Left cardiac atrium (tissue), 4 donors: ENCODE measurements at places on chromosomes 5 and 9. TPM values are rescaled to one million over a fixed set of nuclear protein-coding genes. Genes with fewer than 3 reads are reported as not detected.
A peak's percentile ranks its signal among the peaks of the same experiment; 100 is the strongest.

- no peak for DNase-seq
These were observed 592.0 kb upstream of the WWC1 start for GRCh38 chr5:167699432-167699831.

- no peak for DNase-seq
These were observed 53.0 kb upstream of the KLF4 start for GRCh38 chr9:107542411-107543157.

GRCh38 chr5:83035373-83036100 is 41.7 kb downstream of the TMEM167A start:
- DNase-seq: peak; percentile 70

GRCh38 chr5:14932902-14933469 is 61.4 kb upstream of the ANKH start:
- DNase-seq: no peak

- DNase-seq: no peak
These were observed 76.8 kb upstream of the LMX1B start for GRCh38 chr9:126536841-126537465.

DNA sequence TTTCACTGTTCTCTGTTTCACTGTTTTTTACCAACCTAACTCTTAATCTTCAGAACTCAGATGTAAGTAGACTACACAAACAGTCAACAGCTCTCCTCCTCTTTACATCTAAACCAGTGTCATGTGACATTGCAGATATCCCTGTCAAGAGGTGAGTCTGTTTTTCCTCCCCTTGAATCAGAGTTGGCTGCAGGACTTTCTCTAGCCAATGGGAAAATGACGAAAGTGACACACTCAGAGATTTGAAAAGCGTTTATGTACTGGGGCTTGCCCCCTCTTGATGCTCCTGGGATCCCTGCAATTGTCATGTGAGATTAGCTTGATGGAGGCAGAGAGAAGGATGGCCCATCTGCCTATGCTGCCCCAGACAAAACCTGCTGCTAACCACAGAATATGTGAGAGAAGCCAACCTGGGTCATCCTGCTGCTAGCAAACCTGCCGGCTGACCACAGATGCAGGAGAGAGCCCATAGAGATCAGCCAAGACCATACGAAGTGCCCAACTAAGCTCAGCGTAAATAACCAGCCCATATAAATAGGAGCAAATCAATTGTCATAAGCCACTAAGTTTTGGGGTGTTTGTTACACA is 111.1 kb downstream of the ASTN2 start:
- DNase-seq: no peak

- no peak for DNase-seq
These were observed 380.6 kb downstream of the ADGRV1 start for GRCh38 chr5:90939211-90939610.

- DNase-seq: no peak
These were observed 146.0 kb upstream of the NMUR2 start for GRCh38 chr5:152551061-152551460.

DNA sequence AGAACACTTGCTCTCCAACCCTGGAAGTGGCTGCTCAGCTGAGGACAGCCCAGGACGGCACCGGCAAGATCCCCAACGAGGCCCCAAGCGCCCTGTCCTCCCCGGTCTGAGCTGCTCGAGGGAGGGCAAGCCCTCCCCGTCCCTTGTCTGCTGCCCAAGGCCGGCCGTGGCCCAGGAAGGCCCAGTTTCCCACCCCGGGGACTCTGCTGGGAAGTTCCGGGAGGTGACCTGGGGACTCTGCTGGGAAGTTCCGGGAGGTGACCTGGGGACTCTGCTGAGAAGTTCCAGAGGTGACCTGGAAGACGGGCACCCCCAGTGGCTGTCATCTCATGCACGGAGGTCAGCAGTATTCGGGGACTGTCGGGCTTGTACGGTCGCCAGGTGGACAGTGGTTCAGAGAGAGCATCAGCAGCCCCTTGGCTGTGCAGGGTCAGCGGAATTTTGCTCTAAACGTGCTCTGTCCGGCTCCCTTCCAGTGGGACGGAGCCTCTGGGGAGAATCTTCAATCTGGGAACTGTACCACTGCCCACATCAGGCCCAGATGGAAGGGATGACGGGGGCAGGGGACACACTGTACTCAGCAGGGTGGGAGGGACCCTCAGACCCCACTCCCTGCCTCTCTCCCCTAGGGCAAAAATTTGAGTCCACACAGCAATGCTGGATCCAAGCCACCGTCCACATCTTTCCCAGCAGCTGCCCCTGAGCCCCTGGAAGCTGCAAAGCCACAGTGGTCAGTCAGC is 7.2 kb downstream of the NACC2 start:
- DNase-seq: peak; percentile 17

GRCh38 chr9:33858423-33858822 is 41.5 kb downstream of the UBE2R2 start:
- no peak for DNase-seq

DNA sequence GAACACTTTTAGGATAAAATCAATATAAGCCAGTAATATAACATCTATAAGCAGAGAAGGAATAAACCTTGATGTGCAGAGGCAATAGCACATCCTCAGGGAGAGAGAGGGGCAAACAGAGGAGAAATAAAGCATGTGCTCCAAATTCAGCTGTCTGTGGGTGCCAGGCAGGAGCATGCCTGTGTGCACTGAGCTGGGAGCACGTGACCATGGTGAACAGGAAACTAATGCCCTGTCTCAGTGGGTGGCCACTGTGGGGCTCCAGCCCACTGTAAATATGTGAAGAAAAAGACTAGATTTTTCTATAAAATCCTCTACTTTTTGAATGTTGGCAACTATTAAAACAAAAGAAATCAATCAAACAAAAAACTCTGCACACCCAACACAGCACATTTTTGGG is 55.3 kb downstream of the FYB1 start:
- DNase-seq: no peak

GRCh38 chr9:101536938-101537337 is 3.3 kb downstream of the RNF20 start:
- no peak for DNase-seq

- no peak for DNase-seq
These were observed 33.7 kb downstream of the LHX3 start for GRCh38 chr9:136171009-136171800.

GRCh38 chr9:86591472-86591871 is 237.3 kb upstream of the TUT7 start:
- no peak for DNase-seq

DNA sequence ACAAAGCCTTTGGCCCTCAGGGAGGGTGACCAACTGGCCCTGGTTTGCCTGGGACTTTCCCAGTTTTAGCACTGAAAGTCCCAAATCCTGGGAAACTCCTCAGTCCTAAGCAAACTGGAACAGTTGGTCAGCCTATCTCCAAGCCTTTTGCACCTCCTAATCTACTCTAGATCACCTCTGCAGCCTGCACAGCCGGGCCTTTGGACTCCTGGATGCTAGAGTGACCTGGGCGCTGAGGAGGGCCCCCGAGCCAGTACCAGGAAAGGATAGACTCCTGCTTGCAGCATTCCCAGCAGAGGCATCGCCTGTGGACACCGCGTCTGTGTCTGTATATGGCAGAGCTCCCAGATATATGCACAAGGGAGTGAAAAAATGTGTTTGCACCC is 15.1 kb downstream of the IRF1 start:
- peak; percentile 34 for DNase-seq

GRCh38 chr5:147504011-147504410 is 5.9 kb downstream of the DPYSL3 start:
- DNase-seq: peak; percentile 38

- peak; percentile 20 for DNase-seq
These were observed 79.4 kb downstream of the GAS1 start for GRCh38 chr9:86867804-86868313.

DNA sequence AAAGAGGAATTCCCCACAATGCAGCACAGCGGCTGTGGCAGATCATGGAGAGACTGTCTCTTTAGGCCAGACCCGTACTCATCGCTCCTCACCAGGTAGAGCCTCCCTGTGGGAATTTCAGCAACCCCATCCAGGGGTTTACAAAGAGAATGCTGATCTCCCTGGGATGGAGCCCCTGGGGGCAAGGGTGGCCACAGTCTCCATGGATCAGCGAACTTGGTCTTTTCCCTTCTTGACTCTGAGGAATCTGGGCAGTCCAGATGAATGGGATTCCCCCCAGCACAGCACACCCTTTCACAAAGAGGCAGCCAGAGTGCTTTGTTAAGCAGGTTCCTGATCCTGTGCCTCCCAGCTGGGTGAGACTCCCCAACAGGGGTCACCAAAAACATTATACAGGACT is 108.7 kb upstream of the RGMB start:
- DNase-seq: no peak

GRCh38 chr5:126720369-126720768 is 56.6 kb upstream of the LMNB1 start:
- DNase-seq: no peak

GRCh38 chr5:79689541-79690466 is at the start of gene CMYA5:
CMYA5 (plus strand) TSS chr5:79689836; CDS start chr5:79689908, 72 bp downstream.
- DNase-seq: peak; percentile 72

GRCh38 chr5:28726815-28727214 is 1688.4 kb upstream of the CDH9 start:
- no peak for DNase-seq

DNA sequence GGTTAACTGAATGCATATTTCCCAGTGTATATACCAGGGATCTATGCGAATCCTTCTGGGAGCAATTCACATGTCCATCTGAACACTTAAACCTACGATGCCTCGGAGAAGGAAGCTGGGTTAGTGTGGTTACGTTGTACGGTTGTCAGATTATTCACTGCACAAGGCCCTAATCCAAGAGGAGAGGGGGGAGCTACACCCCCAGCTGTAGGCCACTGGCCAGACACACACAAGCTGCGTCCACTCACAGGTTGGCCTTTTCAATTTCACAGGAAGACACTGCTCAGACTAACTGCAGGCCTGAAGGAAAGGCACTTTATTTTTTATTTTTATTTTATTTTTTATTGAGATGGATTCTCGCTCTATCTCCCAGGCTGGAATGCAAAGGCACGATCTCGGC is 184.5 kb upstream of the GNA14 start:
- DNase-seq: no peak

DNA sequence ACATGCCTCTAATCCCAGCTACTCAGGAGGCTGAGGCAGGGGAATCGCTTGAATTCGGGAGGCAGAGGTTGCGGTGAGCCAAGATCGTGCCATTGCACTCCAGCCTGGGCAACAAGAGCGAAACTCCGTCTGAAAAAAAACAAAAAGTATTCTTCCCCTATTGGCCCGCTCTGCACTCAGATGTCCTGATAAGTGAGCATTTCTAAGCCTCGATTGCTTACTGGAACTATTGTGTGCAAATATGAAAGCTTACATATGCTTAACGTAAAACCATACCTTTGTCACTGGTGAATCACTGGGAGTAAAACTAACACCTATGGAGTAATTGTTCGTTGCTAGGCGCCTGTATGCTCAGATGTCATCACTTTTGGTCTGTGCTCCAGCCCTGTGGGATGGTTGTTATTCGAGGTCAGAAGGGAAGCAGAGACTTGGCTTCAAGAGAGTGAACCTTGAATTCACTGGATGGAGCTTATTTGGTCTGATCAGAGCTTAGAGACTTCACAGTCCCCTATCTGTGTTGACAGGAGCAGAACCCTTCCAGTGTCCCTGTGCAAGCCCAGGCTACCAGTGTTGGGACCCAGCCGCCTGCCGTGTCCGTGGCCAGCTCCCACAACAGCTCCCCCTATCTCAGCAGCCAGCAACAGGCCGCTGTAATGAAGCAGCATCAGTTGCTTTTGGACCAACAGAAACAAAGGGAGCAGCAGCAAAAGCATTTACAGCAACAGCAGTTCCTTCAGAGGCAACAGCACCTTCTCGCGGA is 25.3 kb upstream of the LTC4S start:
- DNase-seq: peak; percentile 12

SLC36A2 gene
- total RNA-seq: 0.29 TPM

PCDHA8 gene
- total RNA-seq: 0.06 TPM

FOXD1 gene
- total RNA-seq: 0.10 TPM

FOXD4L4 gene
- total RNA-seq: 0.24 TPM

SH3PXD2B gene
- 10.0 TPM for total RNA-seq

ZCCHC10 gene
- total RNA-seq: 14.9 TPM

NTNG2 gene
- total RNA-seq: 6.5 TPM

PCDHA6 gene
- 0.21 TPM for total RNA-seq

ADAMTS16 gene
- 0.27 TPM for total RNA-seq

PCDHGA12 gene
- total RNA-seq: 4.5 TPM

HMMR gene
- total RNA-seq: 1.7 TPM

GABBR2 gene
- 0.41 TPM for total RNA-seq

GPR151 gene
- not detected for total RNA-seq

DNAJB5 gene
- 31.2 TPM for total RNA-seq

OR1J2 gene
- total RNA-seq: not detected

TTC23L gene
- total RNA-seq: not detected
